Hematopoietic multipotent progenitor cell treated with erythropoietin and hydrocortisone succinate and interleukin-3 and kit ligand, for 6 days (in vitro differentiated cells): ENCODE measurements at places on chromosomes 7 and 10.

GRCh38 chr10:132096863-132097478, 31.2 kb downstream of the JAKMIP3 start:
- DNase-seq = no peak

- peak; percentile 27 for DNase-seq
Observed at GRCh38 chr7:72335561-72336381, 76.4 kb downstream of the CALN1 start.

- DNase-seq = peak; percentile 94
Observed at GRCh38 chr10:71868192-71868697, 17.2 kb upstream of the PSAP start.

GRCh38 chr10:4331150-4331549, 494.9 kb upstream of the AKR1E2 start:
- DNase-seq = no peak
